ENCODE measurements at places on chromosomes 3 and 15. TPM values are rescaled to one million over a fixed set of nuclear protein-coding genes. Genes with fewer than 3 reads are reported as not detected.
A peak's percentile ranks its signal among the peaks of the same experiment; 100 is the strongest.

DNA sequence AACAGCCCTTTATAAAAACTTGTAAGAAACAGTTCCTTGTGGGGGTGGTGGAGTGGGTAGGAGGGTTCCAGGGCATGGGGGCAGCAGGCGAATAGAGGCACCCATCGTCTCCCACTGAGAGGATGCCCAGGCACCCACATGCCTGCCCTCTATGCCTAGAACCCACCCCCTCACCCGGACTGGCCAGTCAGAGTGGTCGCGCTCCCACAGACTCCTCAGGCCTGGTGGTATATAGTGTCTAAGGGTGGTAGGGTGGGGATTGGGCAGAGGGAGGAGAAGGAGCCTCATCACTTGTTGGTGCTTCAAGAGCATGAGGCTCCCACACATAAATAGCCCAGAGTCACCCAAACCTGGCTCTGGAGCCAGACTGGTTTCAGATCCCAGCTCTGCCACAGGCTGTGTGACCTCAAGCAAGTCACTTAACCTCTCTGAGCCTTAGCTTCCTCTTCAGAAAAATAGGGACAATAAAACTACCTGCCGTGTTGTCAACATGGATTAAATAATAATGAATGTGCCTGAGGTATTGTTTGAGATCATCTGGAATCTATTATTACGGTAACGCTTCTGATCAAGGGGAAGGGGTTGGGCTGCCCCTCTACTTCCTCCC is 262.1 kb downstream of the UACA start:
- DNase-seq: no peak

- peak; percentile 53 for DNase-seq
Observed at GRCh38 chr3:63864008-63864964, 619 bp downstream of the ATXN7 start.

DNA sequence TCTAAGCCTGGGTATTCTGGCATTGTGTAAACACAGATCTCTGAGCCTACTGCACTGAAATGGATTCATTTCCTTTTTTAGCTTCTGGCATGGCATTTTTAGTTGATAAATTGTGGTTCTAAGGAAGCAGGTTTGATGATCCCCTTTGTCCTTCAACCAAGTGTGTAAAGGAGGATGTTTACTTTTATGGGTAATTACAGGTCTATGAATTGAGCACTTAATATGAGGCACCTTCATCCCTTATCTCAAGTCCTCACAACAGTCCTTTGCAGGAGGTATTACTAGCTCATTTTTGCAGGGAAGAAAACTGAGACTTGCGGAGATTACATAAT is 30.8 kb upstream of the ZBTB38 start:
- no peak for DNase-seq

- DNase-seq: peak; percentile 49
Observed at GRCh38 chr3:11154036-11154952, at the start of gene HRH1. Gene HRH1, plus strand, starts transcription at chr3:11154493. Its CDS starts 104,545 bp downstream, at chr3:11259038.

DNA sequence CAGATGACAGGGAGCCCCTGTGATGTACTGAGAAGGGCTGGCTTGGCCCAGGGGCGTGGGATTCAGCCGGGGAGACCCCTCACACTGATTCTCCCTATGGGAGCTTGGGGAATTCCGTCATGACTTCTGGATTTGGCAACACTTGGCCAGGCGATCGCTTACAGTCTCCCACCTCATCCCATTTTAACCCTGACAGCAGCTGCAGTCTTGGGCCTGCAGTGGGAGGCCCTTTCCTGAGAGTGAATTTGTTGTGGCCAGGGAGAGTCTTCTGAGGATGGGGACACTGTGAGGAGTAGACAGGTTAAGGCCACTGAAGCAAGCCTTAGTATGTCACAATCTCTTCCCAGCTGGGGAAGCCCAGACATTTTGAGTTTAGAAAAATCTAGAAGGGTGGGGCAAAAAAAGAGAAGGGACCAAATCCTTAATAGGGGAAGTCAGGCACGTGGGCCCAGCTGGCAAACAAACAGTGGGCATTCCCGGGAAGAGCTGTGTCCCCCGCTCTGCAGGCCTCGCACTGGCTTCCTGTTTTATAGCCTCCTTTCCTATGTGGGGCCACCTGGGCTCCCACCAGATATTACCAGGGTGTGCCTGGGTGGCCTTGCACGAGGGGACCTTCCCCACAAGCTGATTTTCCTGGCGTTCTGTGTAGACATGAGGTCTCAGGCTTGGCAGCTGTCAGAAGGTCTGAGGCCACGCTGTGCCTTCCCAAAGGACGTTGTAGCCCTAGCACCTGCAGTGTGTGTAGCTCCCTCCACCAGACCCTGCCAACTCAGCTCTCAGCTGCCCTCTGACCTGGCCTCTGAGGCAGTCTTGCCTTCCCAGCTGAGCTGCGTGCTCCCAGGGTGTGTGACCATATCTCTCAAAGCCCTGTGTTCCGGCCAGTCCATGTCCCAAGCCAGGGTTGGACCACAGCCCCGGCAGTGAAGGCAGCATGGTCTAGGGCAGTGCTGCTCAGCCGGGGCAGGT is 64.5 kb downstream of the FEM1B start:
- no peak for DNase-seq

- DNase-seq: no peak
Observed at GRCh38 chr3:125573216-125573615, 22.1 kb downstream of the OSBPL11 start.

GRCh38 chr3:34955680-34956079 is 683.6 kb upstream of the ARPP21 start:
- peak; percentile 23 for DNase-seq

DNA sequence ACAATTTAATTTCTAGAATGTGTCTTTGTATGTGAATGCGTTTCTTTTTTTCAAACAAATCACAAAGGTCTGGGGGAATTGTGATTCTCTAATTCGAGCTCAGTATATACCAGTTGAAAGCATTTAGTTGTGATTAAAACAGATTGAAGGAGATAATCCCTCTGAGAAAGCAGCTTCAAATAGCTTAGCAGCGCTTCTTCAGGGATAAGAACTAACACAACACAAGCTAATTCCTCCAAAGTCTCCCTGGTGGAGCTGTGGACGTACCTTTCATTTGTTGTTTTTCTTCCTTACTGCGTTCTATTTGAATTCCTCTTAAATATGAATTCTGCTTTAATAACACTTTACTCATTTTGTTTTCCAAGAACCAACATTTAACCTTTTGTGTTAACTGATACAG is 286.7 kb downstream of the ROBO2 start:
- no peak for DNase-seq

DNA sequence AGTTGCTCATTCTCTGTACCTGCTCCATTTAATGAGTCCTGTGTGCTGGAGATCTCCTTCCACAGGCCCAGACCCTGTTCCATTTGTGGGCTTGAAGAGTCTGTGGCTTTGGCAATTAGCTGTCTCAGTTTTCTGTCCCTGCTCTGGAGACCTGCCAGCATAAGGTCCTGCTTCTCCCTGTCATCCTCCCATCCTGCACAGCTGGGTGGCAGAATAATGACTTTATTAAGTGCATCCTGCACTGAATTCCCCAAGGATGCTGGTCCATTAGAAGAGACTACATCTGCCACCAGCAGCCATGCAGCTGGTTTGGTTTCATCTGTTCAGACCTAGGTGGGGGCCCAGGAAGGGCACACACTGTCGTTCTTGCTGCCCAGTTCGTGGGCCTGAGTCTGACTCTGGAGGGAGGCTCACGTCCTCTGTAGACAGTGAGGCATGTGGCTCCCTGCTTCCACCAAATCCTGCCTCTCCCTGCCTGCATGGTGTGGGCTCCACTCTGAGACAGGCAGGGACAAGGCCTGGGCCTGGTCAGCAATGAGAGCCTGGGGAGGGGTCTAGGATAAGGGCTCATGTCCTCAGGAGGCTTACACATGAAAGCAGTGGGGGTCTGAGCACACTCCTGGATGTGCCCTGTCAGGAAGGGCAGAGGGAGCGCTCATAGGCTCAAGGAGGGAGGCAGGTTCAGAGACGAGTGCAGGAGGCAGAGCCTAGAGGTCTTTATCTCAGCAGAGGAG is 78.4 kb upstream of the PRR23E start:
- no peak for DNase-seq

The ELL3 gene
- 19.2 TPM for total RNA-seq

The AADACL2 gene
- total RNA-seq: not detected

The IL17RE gene
- 4.3 TPM for total RNA-seq

The GASK1A gene
- total RNA-seq: 11.1 TPM

The NMD3 gene
- total RNA-seq: 80.6 TPM

The GOLGA6L9 gene
- 12.7 TPM for total RNA-seq

The NPAP1 gene
- total RNA-seq: 0.24 TPM
